ENCODE measurements at places on chromosomes 11 and 22.

GRCh38 chr11:32883421-32883820 lies 9.2 kb upstream of the QSER1 start:
- ATAC-seq, result no peak

GRCh38 chr11:122207505-122207904 lies 91.5 kb upstream of the BLID start:
- ATAC-seq, result no peak

GRCh38 chr11:64742087-64742888 lies 1.7 kb downstream of the RASGRP2 start:
- ATAC-seq, result peak; percentile 5

GRCh38 chr22:32958001-32958400 lies 100.2 kb downstream of the SYN3 start:
- ATAC-seq, result no peak

- ATAC-seq, result peak; percentile 25
These were observed 27.0 kb downstream of the SBF1 start for GRCh38 chr22:50447576-50448551.

DNA sequence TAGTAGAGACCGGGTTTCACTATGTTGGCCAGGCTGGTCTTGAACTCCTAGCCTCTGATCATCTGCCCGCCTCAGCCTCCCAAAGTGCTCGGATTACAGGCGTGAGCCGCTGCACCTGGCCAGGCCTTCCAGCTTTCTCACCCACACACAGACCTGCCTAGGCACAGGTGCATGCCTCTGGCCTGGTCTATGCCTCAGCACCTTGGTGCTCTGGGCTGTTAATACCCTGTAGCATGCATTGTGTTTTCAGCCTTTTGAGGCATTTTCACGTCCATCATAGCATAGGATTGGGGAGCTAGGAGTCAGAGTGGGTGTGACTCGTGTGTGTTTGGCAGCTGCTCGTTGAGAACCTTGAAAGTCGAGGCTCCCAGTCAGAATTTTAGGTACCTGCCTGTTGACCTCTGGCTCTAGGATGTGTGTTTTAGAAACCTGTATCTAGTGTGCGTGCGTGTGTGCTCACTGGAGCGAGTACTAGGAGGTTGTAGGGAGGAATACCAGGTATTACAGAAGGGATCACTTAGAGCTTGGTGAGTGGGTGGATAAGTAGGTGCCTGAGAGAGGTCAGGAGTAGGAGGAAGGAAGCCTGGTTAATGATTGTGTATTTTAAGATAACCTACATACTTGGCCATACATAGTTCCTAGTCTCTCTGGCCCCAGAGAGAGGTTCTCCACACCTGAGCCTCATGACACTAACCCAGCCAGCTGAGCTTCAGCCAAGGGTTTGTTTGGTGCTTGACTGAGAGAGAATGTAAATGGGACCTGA lies 20.0 kb downstream of the CRKL start:
- ATAC-seq, result peak; percentile 58

- no peak for ATAC-seq
These were observed 62.6 kb upstream of the SLC6A5 start for GRCh38 chr11:20536784-20537183.

DNA sequence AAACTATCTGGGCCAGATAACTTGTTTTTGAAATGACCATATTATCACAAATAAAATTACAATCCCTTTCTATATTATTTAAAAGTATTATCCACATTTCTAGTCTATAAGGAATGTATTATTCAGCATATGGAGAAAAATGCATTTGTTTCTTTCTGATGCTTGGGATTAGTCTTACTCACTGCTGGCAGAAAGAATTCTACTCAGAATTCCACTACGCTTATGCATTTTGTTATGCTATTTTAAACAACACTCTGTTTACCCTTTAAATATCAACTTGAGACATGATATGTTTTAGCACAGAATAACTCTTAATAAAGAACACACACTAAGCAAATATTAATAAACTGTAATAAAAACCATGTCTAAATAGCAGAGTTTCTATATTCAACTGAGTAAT lies 77.6 kb upstream of the ANO3 start:
- no peak for ATAC-seq

GRCh38 chr11:44955015-44955738 lies 4.5 kb upstream of the TP53I11 start:
- peak; percentile 4 for ATAC-seq

DNA sequence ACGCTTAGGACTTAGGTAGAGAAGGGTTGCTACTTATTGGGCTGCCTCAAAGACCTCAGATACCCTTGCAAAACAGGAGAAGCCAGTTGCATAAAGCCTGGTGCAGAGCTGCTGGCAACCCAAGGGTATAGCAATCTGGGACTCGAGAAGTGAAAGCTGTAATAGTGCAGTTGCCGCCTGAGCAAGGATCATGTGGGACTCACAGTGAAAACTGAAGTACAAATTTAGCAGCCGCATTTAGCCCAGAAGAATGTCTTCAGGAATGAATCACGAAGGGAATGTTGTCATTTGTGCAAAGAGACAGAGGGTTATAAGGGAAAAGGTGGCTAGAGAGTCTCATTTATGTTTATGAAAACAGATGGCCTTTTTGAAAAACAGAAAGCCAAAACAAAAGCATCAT lies 267.2 kb downstream of the TENM4 start:
- ATAC-seq, result no peak

GRCh38 chr22:36466258-36466657 lies 15.2 kb downstream of the TXN2 start:
- ATAC-seq, result no peak

DNA sequence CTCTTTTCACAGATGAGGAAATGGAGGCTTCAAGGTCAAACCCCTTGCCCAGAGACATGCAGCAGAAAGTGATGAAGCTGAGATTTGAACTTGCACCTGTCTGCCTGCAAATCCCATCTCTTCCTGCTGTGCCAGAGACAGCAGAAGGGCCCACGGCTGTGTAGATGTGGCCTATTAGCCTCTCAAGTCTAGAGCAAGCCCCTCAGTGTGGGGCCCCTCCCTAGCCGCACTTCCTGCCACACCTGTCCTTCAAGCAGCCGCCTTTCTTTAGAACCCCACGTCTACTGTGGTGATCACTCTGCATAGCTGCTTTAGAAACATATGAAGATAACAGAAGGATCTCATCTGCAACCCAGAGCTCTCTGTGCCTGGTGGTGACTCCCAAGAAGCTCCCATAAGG lies 41.2 kb upstream of the JAM3 start:
- no peak for ATAC-seq

GRCh38 chr22:28254396-28254795 lies 335.3 kb upstream of the PITPNB start:
- ATAC-seq, result no peak

- ATAC-seq, result peak; percentile 87
These were observed 50.5 kb upstream of the LRRC55 start for GRCh38 chr11:57131080-57131790.

DNA sequence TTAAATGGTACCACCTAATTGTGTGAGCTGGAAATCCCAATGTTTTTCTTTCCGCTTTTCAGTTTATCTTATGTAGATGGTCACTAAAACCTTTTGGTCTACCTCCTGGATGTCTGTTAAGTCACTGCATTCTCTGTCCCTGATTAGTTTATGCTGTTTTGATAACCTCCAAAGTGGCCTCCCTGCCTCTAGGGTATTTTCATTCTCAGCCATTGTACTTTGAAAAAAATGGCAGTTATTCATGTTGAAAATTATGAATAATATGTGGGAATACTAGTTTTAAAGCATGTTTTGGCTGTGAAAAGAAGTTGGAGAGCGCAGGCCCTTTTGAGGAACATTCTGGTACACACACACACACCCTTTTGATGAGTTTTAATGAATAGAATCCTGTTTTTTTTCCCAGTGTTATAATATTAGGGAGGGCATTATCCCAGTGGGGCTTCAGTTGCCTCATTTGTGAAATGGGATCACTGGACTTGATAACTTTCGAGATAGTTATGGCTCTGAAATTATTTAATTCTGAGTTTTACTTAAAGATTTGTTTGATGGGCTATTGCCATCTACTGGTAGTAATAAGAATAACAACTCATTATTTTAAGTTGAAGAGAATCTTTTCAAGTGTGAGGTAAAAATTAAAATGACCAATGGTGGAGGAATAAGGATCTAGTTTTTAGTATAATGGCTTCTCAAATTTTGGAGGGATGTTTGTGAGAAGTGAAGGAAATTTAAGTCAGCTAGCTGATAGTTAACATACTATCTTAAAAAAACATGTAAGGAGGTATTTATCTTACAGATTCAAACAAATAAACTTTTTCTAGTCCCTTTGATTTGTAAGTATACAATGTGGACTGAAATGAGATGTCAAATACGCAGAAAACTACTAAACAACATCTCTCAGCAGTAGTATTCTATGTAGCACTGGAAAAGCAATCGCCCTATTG lies 3.9 kb downstream of the FDX1 start:
- no peak for ATAC-seq

- peak; percentile 15 for ATAC-seq
These were observed 22.6 kb downstream of the FADD start for GRCh38 chr11:70225681-70226177.

GRCh38 chr22:26986884-26987283 lies 329.5 kb downstream of the MIAT start:
- ATAC-seq, result no peak

- ATAC-seq, result no peak
These were observed 15.6 kb downstream of the SYNGR1 start for GRCh38 chr22:39365492-39365780.

- no peak for ATAC-seq
These were observed 12.2 kb downstream of the OR8D1 start for GRCh38 chr11:124301548-124301947.

DNA sequence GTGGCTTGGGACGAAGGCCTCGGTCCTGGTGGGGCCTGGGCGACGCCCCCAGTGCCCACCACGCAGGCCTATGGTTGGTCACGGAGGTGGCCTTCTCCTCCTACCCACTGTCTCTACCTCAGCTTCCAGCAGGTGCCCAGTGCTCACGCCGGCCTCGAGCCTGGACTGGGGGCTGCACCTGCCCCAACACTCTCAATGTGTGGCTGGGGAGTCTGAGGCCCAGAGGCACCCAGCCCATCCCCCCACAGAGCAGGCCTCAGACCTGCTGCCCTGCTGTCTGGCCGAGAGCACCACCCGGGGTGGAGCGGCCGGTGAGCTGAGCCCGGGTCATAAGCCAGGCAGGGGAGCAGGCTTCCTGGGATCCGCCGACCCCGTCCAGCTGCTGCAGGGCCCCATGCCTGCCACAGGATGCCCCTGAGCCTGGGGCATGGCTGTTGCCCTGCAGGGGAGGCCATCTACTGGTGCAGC lies 28.6 kb upstream of the MUC5AC start:
- ATAC-seq, result no peak

DNA sequence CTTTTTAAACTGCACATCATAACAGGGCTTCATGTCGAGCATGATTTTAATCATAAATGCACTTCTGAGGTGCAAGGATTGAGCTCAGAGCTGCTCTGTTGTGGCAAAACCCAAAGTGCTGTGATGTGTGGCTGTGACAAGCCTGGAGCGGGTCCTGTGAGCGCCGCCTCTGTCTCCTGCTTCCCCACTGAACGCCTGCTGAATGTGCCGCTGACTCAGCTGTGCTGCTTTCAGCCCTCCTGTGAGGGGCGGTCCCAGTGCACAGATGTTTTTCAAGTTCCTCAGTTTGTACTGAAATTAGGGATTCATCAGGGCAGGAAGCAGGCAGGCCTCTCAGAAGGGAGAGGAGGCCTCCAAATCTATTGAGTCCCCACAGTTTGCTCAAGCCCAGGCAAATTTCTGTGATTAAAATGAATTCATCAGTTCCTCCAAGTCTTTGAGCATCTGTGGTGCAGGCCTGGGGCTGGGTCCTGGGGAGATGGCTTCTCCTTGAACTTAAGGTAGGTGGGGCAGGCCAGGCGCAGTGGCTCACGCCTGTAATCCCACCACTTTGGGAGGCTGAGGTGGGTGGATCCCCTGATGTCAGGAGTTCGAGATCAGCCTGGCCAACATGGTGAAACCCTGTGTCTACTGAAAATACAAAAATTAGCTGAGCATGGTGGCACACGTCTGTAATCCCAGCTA lies 3.0 kb upstream of the GTSE1 start:
- no peak for ATAC-seq

- no peak for ATAC-seq
These were observed 46.5 kb downstream of the NEU3 start for GRCh38 chr11:75035256-75035655.

DNA sequence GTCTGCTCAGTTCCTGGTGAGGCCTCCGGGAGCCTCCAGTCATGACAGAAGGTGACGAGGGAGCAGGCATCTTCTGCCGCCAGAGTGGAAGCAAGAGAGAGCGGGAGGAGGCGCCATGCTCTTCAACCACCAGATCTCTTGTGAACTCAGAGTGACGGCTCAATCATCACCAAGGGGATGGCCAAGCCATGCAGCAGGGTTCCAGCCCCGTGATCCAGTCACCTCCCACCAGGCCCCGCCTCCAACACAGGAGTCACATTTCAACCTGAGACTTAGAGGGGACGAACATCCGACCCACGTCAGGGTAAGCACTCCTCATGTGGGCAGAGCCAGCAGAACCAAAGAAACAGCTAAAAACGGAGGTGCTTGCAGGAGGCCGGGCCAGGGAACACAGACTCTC lies 1470.5 kb downstream of the BRD1 start:
- no peak for ATAC-seq

- ATAC-seq, result no peak
These were observed 34.9 kb downstream of the FAM181B start for GRCh38 chr11:82698576-82699352.

DNA sequence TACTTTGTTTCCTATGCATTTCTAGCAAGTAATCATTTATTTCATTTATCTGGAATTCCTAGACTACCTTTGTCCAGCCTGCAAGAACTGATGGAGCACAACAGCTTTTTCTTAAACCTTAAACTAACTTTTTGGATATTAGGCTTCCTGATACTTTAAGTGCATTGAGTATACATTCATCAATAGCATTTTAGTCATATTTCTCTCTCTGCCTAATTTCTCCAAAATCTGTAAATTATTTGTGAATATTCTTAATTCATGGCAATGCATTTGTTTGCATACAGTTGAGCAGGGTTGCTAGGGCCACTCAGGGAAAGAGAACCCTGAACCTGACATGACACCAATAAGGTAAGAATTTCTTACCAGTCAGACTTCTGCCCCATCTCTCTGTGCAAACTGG lies 29.1 kb upstream of the APLNR start:
- ATAC-seq, result no peak

GRCh38 chr11:124482362-124483147 lies 37.1 kb upstream of the OR8B8 start:
- no peak for ATAC-seq

- ATAC-seq, result no peak
These were observed 37.4 kb downstream of the PPME1 start for GRCh38 chr11:74208507-74208906.

DNA sequence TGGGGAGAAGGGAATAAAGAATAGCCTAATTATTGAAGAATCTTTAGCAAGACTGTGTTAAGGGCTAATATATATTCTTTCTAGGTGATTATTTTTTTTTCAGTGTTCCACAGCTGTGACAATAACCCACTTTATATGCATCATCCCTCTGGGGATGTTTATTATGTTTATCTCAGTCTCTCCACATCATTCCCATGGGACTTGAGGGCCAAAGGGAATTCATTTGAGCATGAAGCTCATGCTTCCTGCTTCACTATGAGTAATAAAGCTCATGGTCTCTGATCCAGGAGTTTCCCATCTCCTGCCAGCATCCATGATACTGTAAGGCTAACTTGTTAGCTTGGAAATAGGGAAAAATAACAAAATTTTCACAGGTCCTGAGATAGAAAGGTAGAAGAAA lies 1888.4 kb downstream of the LRRC4C start:
- no peak for ATAC-seq

Data from esophagus mucosa (tissue), 1 donor.